Thyroid gland (tissue), 4 donors: ENCODE measurements at places on chromosomes 6 and 20. TPM values are rescaled to one million over a fixed set of nuclear protein-coding genes. Genes with fewer than 3 reads are reported as not detected.
A peak's percentile ranks its signal among the peaks of the same experiment; 100 is the strongest.

GRCh38 chr6:138655828-138656227 is 117.7 kb upstream of the CCDC28A start:
- no peak for DNase-seq

DNA sequence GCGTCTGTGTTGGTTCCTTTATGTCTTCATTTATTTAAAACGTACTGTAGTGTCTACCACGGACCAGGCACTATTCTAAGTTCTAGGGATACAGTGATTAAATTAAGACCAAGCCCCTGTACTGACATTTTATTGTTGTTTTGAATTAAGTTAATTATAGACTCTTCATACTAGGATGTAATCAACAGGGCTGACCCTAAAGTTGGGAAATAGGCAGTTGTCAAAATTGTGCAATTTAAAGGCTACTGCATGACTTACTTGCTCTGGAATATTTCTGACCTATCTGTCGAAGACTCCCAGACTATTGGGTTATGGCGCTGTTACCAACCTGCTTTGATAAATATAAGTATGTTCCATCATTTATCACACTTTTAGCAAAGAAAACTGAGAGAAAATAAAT is 6.7 kb downstream of the MYO6 start:
- DNase-seq: no peak

The GABRR2 gene
- 0.42 TPM for total RNA-seq

The ZNF165 gene
- total RNA-seq: 4.8 TPM

The IP6K3 gene
- 7.9 TPM for total RNA-seq

DNA sequence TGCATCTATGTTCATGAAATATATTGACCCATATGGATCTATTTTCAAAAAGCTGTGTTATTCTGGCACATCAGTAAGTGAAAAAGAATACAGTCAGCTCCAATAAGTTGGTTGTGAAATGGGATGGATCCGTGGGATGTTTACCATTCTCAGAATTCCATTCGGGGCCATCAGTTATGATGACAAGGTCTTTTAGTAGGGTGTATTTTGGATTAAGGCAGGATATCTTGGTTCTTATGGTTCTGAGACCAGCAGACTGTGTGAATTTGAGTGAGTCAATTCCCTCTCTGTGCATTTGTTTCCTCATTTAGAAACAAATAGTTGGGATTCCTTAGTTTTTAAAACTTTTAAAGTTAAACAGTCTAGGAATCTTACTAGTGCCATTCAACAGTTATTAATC is 287.4 kb downstream of the CD109 start:
- no peak for DNase-seq

The TNNC2 gene
- total RNA-seq: not detected

- no peak for DNase-seq
Measured at GRCh38 chr6:119129968-119130484, 51.6 kb upstream of the FAM184A start.

The NKX2-2 gene
- not detected for total RNA-seq

The PSORS1C2 gene
- total RNA-seq: not detected

DNA sequence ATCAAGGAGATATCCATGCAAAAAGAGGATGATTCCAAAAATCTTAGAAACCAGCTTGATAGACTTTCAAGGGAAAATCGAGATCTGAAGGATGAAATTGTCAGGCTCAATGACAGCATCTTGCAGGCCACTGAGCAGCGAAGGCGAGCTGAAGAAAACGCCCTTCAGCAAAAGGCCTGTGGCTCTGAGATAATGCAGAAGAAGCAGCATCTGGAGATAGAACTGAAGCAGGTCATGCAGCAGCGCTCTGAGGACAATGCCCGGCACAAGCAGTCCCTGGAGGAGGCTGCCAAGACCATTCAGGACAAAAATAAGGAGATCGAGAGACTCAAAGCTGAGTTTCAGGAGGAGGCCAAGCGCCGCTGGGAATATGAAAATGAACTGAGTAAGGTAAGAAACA is 10.1 kb upstream of the SNRNP48 start:
- no peak for DNase-seq

DNA sequence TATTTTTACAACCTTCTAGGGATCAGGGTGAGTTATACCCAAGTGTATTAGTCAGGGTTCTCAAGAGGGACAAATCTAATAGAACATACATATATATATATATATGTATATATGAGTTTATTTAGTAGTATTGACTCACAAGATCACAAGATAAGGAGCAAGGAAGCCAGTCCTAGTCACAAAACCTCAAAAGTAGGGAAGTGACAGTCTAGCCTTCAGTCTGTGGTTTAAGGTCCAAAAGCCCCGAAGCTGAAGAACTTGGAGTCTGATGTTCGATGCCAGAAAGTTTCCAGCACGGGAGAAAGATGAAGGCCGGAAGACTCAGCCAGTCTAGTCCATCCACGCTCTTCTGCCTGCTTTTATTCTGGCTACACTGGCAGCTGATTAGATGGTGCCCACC is 632.7 kb upstream of the AGPAT4 start:
- DNase-seq: no peak

- DNase-seq: peak; percentile 23
Measured at GRCh38 chr6:158911746-158912480, 88.1 kb downstream of the RSPH3 start.

GRCh38 chr20:42864116-42864515 is 325.6 kb downstream of the PTPRT start:
- no peak for DNase-seq

- DNase-seq: no peak
Measured at GRCh38 chr20:34042262-34042661, 48.6 kb downstream of the RALY start.

The TAAR8 gene
- not detected for total RNA-seq
